GDM1 (cell line): ENCODE measurements at places on chromosomes 6 and 20.
A peak's percentile ranks its signal among the peaks of the same experiment; 100 is the strongest.

GRCh38 chr6:12126051-12126450 lies 113.9 kb downstream of the HIVEP1 start:
- no peak for DNase-seq

DNA sequence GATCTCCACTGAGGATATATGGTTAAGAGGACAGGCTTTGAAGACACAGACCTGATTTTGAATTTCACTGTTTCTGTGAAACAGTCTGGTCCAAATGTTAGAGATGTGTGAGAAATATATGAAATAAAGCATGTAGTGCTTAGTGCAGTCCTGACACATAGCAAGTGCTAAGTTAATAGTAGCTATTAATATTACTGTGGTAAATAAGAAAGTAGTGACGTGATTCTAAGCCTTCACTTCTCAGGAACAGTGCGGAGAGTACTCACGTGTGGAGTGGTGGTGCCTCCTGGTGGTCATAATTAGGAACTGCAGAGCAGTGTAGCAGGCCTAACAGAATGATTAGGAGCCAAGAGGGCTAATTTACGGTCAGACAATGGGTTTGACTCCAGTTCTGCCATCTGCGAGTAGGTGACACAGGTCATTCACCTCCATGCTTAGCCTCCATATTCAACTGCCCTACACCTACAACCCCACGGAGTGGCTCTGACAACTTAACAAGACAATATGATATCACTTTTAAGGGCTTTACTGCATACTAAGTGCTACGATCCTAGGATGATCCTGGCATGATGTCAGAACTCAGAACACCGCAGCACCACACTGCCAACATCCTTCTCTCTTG lies 106.2 kb downstream of the JPH2 start:
- DNase-seq: peak; percentile 45

DNA sequence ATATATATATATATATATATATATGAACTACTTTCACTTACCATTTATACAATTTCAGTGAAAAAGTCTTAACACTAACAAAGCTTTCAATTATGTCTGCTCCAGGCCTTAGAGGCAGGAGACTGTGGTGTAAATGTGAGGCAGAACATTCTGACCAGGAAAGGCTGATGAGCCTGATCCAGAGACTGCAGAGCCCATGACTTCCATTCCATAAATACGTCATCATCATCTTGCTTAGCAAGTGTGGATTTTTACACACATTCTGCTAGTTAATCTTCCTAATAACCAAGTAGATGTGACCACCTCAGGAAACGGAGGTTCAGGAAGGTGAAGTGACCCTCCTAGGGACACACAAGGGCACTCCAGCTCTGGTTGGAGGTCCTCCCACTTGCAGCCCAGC lies 14.9 kb downstream of the TRERF1 start:
- DNase-seq: no peak

GRCh38 chr6:98323605-98324004 lies 510.8 kb upstream of the POU3F2 start:
- no peak for DNase-seq

DNA sequence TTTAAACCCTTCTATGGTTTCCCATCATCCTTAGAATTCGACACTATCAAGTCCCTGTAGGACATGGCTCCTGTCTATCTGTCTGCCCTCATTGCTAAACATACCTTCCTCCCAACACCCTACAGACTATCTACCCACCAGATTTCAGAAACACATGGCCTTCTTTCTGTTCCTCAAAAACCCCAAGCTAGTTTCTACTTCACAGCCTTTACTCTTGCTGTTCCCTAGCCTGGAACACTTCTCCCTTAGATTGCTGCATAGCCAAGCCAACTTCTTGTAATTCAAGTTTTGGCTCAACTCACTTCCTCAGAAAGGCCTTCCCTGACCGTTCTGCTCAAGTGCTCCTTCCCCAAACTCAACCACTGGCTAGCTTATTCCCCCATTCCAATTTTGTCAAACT lies 156.2 kb downstream of the BTBD9 start:
- DNase-seq: no peak
